ENCODE measurements at places on chromosomes 2 and 18. TPM values are rescaled to one million over a fixed set of nuclear protein-coding genes. Genes with fewer than 3 reads are reported as not detected.

The KHK gene
- polyA plus RNA-seq = 14.5 TPM

The OTOS gene
- 0.19 TPM for polyA plus RNA-seq

DNA sequence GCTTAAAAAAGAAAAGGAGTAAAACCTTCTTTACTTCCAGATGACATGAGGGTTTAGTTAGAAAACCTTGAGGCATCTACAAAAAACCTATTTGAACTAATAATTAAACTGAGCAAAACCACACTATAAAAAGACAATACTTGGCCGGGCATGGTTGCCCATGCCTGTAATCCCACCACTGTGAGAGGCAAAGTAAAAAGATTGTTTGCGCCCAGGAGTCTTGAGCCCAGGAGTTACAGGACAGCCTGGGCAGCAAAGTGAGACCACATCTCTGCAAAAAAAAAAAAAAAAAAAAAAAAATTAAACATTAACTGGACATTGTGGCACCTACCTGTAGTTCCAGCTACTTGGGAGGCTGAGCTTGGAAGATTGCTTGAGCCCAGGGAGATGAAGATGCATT is 502.8 kb upstream of the LRRTM4 start:
- no peak overlapping the region for H3K4me3 ChIP-seq
- no peaks in the 10 kb centered on the region for H3K4me1 ChIP-seq
- no peaks in the 10 kb centered on the region for H3K36me3 ChIP-seq
- H3K27ac ChIP-seq = no peak overlapping the region
- no peak for DNase-seq
- no peaks in the 10 kb centered on the region for H3K27me3 ChIP-seq

DNA sequence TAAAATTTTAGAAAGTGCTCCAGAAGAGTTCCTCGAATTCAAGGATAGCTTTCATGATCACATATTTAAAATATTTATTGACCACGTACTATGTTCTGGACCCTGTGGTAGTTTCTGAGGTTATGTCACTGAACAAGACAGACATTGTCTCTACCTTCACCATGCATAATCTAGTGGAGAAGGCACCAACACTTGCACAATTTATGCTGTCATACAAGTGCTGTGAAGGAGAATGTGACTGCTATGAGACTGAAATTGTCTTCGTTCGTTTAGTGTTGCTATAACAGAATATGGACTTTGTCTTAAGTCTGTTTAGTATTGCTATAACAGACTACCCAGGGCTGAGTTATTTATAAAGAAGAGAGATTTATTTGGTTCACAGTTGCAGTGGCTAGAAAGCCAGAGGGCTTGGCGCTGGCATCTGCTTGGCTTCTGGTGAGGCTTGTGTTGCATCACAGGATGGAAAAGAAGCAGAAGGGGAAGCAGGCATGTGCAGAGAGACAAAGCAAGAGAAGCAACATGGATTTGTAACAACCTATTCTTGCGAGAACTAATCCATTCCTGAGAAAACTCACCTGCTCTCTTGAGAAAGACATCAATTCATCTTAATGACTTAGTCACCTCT is 50.0 kb upstream of the RFX8 start:
- H3K36me3 ChIP-seq = no peaks in the 10 kb centered on the region
- H3K27ac ChIP-seq = no peak overlapping the region
- H3K4me3 ChIP-seq = no peak overlapping the region
- H3K4me1 ChIP-seq = no peaks in the 10 kb centered on the region
- H3K27me3 ChIP-seq = no peaks in the 10 kb centered on the region
- DNase-seq = peak; percentile 10

- H3K4me1 ChIP-seq = no peaks in the 10 kb centered on the region
- H3K27ac ChIP-seq = no peak overlapping the region
- no peak for DNase-seq
- no peaks in the 10 kb centered on the region for H3K27me3 ChIP-seq
These were observed 55.3 kb upstream of the SULT1C3 start for GRCh38 chr2:108184419-108184818.

- H3K36me3 ChIP-seq = no peaks in the 10 kb centered on the region
- H3K4me3 ChIP-seq = no peak overlapping the region
- no peak overlapping the region for H3K27ac ChIP-seq
- H3K4me1 ChIP-seq = no peaks in the 10 kb centered on the region
- no peaks in the 10 kb centered on the region for H3K27me3 ChIP-seq
These were observed 105.9 kb upstream of the FZD5 start for GRCh38 chr2:207875473-207876212.

DNA sequence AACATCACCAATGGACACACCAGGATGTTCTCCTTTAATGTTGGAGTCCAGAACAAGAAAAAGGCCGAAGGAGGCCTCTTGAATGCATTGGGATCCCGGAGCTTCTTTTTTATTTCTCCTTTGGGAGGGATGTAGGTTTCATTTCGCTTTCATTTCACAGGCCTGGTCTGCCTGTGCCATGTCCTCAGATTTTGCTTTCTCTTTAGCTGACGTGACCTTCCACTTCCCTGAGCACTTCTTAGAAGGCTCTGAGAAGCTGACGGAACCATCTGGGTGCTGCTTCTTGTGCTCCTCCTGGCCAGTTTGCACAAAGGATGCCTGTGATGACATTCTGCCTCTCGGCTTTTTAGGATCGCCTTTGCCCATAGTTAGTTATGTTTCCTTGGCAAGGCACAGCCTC is 15.1 kb upstream of the MBOAT2 start:
- H3K27ac ChIP-seq = no peak overlapping the region
- no peaks in the 10 kb centered on the region for H3K36me3 ChIP-seq
- H3K4me3 ChIP-seq = no peak overlapping the region
- no peaks in the 10 kb centered on the region for H3K27me3 ChIP-seq
- no peaks in the 10 kb centered on the region for H3K4me1 ChIP-seq

- H3K27me3 ChIP-seq = no peaks in the 10 kb centered on the region
- no peaks in the 10 kb centered on the region for H3K4me1 ChIP-seq
- DNase-seq = no peak
- H3K36me3 ChIP-seq = no peaks in the 10 kb centered on the region
- H3K27ac ChIP-seq = no peak overlapping the region
These were observed 73.3 kb upstream of the PNPT1 start for GRCh38 chr2:55766947-55767346.

- no peaks in the 10 kb centered on the region for H3K4me1 ChIP-seq
- no peak for DNase-seq
- H3K27me3 ChIP-seq = no peaks in the 10 kb centered on the region
- H3K36me3 ChIP-seq = peaks cover 23% of the 10 kb centered on the region
These were observed 9.8 kb downstream of the TUBB6 start for GRCh38 chr18:12317664-12318333.

The SLC19A3 gene
- polyA plus RNA-seq = 8.4 TPM

The CDH20 gene
- 0.05 TPM for polyA plus RNA-seq

The TRABD2A gene
- polyA plus RNA-seq = 17.6 TPM

- H3K36me3 ChIP-seq = no peaks in the 10 kb centered on the region
- no peak overlapping the region for H3K4me3 ChIP-seq
- no peaks in the 10 kb centered on the region for H3K27me3 ChIP-seq
- no peak for DNase-seq
These were observed 32.2 kb upstream of the ST8SIA5 start for GRCh38 chr18:46789088-46789487.

DNA sequence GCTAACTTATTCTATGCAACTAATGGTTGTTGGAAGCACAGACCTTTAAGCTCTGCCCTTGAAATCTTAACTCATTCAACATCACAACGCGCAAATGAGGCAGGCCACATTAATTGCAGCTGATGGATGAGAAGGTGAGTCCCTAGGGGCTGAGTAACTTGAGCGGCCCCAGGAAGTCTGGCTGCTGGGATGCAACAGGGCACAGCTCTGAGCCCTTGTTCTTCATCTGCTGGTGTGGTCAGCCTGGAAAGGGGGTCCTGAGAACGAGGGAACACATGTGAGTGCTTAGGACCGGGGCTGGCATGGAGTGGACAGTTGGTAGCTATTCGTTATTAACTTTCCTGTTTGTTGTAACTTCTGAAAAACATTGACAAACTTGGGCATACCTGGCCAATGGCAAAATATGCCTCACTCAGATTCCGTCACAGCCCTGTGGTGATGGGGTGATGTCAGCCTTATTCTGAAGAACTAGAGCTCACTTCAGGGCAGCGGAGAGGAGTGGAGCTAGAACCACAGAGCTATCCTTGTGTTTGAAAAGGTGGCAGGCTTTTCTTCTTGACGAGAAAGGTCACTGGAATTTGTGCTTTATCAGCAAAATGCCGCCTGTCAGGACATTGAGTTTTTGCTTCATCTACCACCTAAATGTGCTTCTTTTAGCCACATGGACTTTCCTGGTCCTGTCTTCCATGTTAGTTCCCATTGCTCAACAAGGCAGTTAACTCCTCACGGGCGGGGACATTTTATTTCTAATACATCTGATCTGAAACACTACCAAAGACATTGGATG is 145.9 kb upstream of the FHL2 start:
- no peaks in the 10 kb centered on the region for H3K27me3 ChIP-seq
- H3K36me3 ChIP-seq = no peaks in the 10 kb centered on the region
- no peak overlapping the region for H3K27ac ChIP-seq
- DNase-seq = peak; percentile 17
- H3K4me3 ChIP-seq = no peak overlapping the region

GRCh38 chr2:28616396-28616999 is 120.6 kb downstream of the PLB1 start:
- no peak for DNase-seq
- no peak overlapping the region for H3K27ac ChIP-seq
- no peaks in the 10 kb centered on the region for H3K4me1 ChIP-seq
- no peak overlapping the region for H3K4me3 ChIP-seq
- H3K27me3 ChIP-seq = no peaks in the 10 kb centered on the region

DNA sequence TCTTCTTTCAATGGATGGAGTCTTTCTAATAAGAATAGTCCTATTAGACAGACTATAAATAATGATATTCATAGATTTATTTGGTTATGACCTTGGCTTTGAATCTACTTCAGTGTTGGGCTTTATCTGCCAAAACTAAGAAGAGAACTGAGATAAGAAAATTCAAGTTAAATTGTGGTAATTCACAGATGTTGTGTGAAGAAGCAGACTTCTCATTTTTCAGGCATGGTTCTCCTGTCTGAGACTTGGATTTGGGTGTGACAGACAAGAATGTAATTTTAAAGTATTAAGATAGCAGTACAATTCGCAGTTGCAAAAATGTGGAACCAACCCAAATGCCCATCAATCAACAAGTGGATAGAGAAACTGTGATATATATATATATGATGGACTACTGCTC is 124.7 kb downstream of the QPCT start:
- no peaks in the 10 kb centered on the region for H3K36me3 ChIP-seq
- H3K4me3 ChIP-seq = no peak overlapping the region
- H3K27me3 ChIP-seq = no peaks in the 10 kb centered on the region
- DNase-seq = no peak
- H3K27ac ChIP-seq = no peak overlapping the region
- H3K4me1 ChIP-seq = no peaks in the 10 kb centered on the region

DNA sequence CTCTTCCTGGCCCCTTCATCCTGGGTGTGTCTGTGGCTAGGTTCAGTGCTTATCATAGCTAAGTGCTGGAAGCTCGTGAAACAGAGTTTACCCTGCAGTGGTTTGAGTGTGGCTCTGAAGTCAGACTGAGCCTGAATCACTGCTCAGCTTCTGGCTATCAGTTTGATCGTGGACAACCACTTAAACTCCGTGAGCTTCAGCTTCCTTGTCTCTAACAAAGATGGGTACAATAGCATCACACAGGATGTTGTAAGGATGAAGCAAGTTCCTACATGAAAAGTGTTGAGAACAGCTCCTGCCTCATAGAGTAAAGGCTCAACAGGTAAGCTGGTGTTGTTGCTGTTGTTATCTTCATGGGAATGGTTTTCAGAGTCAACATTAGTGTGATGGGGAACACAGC is 210.3 kb downstream of the CLIP4 start:
- no peak overlapping the region for H3K27ac ChIP-seq
- no peak for DNase-seq
- H3K4me3 ChIP-seq = no peak overlapping the region
- H3K36me3 ChIP-seq = no peaks in the 10 kb centered on the region
- H3K27me3 ChIP-seq = no peaks in the 10 kb centered on the region
- peaks cover 4% of the 10 kb centered on the region for H3K4me1 ChIP-seq

The CHRND gene
- polyA plus RNA-seq = 0.11 TPM

The RAD51AP2 gene
- polyA plus RNA-seq = 0.02 TPM

DNA sequence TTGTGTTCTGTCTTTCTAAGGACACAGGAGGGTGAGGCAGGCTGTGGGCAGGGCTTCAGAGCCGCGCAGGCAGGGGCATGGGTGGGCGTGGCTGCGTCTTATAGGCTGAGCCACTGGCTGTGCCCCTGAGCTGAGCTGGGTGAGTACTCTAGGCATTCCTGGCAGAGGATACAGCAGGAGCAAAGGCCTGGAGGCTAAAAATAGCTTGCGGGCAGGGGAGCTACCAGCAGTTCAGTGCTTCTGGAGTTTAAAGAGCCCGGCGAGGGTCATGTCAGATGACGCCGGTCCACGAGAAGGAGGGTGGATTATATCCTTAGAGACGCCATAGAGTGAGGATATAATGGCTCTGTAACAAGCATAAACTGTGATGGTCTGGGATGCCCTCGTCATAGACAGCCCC is 31.5 kb upstream of the PDIA6 start:
- no peaks in the 10 kb centered on the region for H3K36me3 ChIP-seq
- H3K27ac ChIP-seq = no peak overlapping the region
- H3K4me1 ChIP-seq = no peaks in the 10 kb centered on the region
- no peaks in the 10 kb centered on the region for H3K27me3 ChIP-seq

DNA sequence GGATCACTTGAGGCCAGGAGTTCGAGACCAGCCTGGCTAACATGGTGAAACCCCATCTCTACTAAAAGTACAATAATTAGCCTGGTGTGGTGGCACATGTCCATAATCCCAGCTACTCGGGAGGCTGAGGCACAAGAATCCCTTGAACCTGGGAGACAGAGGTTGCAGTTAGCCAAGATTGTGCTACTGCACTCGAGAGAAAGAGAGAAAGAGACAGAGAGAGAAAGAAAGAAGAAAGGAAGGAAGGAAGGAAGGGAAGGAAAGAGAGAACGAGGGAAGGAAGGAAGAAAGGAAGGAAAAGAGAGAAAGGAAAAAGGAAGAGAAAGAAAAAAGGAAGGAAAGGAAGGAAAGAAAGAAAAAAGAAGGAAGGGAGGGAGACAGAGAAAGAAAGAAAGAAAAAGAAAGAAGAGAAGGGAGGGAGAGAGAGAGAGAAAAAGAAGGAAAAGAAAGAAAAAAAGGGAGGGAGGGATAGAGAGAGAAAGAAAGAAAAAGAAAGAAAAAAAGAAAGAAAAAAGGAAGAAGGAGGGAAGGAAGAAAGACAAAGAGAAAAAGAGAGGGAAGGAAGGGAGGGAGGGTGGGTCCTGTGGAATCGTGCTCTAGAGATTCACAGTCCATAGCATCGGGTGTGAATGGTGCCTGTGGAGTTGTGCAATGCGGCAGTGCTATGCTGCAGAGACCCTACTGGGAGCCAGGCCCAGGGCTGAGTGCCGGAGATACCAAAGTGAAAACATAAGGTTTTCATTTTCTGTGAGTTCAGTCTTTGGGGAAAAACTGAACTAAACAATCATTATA is 4.6 kb upstream of the SDC1 start:
- DNase-seq = peak; percentile 14
- no peak overlapping the region for H3K27ac ChIP-seq
- peaks cover 15% of the 10 kb centered on the region for H3K4me1 ChIP-seq

- H3K27ac ChIP-seq = no peak overlapping the region
- no peaks in the 10 kb centered on the region for H3K4me1 ChIP-seq
- no peaks in the 10 kb centered on the region for H3K36me3 ChIP-seq
- no peak for DNase-seq
These were observed 42.9 kb upstream of the SLC35F5 start for GRCh38 chr2:113799375-113799774.

GRCh38 chr18:8705961-8706790 is 820 bp downstream of the MTCL1 start:
- H3K27ac ChIP-seq = no peak overlapping the region
- no peaks in the 10 kb centered on the region for H3K36me3 ChIP-seq
- H3K27me3 ChIP-seq = peaks cover 3% of the 10 kb centered on the region
- no peak for DNase-seq
- H3K4me3 ChIP-seq = peak overlapping the region; percentile 67
